IPS DF 19.7 (cell line): ENCODE measurements at places on chromosomes 11 and 22.

- no peak for DNase-seq
These were observed 57.8 kb downstream of the CEP164 start for GRCh38 chr11:117385471-117385870.

DNA sequence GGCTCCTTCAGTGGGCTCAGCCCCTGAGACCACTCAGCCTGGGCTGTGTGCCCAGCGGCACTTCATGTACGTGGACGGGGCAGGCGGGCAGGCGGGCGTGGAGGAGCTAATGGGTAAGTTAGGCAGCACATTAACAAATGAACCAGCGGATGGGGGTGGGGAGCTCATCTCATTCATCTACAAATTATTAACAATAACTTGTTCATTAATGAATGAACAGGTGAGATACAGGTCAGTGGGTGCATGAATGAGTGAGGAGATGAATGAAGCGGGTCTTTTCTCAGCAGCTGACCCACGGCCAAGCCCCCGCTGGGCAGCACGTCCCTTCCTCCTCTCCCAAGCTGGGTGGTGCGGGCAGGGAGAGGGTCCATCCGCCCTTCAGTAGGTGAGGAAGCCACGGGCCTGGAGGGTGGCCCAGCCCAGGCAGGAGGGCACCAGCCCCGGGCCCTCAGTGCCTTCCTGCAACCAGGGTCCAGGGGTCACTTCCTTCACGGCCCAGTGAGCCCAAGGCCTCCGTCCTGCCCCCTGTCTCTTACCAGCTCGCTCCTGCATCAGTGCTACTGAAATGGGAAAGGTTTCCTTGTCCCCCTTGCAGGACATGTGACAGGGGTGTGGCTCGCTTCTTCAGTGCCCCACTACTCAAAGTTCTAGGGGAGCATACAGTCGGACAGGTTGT, 60.5 kb upstream of the KCNQ1OT1 start:
- no peak for DNase-seq

DNA sequence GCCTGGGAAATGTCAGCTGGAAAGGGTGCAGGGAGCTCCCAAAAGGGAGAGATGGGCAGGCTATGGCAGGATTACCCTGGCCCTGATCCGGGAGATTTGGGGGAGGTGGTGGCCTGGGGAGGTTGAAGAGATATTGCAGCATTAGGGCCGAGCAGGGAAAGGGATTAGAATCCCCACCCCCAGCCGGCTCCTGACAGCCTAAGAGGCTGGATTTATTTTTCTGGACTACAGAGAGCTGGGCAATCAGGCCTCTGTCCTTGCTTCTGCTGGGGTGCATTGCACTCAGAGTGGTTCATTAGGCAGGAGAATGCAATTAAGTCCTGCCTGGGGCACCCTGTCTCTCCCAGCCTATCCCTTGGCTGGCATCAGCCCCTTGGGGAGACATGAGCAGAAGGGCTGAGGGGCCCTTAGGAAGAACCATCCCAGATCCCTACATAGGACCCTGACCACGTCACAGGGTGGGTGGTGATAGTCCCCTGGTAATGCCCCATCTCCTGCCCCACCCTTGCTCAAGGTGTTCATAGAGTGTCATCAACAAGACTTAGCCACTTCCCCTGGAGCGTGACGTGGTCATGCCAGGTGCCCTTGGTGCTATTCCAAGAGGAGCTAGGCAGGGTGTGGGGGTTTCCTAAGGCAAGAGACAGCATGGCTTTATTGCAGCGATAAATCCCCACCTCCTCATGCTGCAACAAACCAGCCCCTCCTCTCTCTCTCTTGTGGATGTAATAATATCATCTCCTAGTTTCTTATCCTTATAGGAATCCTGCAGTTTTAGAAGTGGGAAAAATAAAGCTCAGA, 38.4 kb upstream of the KLHL35 start:
- no peak for DNase-seq

DNA sequence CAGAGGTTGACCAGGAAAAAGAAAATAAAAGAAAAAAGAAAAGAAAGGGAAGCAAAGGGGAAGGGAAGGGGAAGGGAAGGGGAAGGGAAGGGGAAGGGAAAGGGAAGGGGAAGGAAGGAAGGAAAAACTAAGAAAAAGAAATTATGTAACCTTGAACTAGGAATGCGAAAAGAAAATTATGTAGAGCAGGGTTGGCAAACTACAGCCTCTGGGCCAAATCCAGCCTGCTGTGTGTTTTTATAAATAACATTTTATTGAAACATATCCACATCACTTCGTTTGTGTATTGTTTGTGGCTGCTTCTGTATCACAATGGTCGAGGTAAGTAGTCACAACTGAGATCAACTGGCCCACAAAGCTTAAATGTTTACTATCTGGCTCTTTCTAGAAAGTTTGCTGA, 56.7 kb downstream of the CLPB start:
- no peak for DNase-seq

- DNase-seq: no peak
These were observed 495.8 kb downstream of the BRD1 start for GRCh38 chr22:49331878-49332277.

- no peak for DNase-seq
These were observed 7.5 kb upstream of the MIEF1 start for GRCh38 chr22:39494471-39495120.

GRCh38 chr11:14132312-14132711, 169.8 kb downstream of the SPON1 start:
- DNase-seq: no peak

GRCh38 chr11:119635776-119636175, 93.2 kb downstream of the NECTIN1 start:
- no peak for DNase-seq

DNA sequence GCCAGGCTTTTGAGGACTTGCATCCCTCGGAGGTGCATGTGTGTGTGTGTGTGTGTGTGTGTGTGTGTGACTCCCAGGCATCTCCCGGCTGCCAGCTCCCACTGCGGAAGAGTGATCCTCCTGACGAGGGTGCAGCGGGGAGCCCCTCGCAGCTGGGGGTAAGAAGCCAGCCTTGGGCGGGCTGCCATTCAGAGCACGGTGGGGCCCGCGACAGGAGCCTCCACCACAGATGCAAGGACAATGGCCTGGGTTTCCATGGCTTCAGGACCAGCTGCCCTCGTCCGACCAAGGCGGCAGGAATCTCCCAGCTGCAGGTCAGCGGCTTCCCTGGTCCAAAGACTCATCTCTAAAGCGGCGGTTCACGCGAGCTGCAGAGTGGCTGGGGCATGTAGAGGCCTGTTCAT, 908.5 kb downstream of the BRD1 start:
- no peak for DNase-seq

DNA sequence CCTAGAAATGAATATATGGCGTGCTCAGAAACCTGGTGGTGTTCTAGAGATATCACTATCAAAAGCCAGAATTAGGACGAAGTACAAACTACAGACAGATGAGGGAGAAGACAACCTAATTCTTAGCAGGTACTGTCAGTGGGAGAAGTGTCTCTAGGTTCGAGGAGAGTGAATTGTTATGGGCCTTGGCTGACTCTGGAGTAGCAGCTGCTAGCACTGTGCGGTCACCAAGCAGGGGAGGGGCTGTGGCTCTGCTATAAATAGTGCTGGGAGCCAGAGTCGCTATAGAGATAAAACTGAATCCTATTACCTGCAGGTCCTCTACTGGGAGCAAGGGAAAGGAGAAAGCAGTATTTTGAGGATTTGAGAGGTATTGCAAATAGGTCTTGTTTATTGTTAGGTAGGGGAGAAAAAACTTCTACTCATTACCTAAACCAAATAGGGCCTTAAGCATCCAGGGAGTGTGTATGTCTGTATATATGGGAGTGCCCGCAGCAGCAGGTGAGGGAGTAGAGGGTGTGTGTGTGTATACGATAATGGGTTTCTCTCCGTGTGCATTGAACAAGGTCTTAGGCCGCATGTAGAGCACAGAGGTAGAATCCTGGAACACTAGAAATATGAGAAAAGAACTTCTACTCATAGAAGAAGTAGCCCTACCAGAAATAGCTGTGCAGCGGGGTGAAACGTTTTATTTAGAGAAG, 2.2 kb downstream of the MADD start:
- DNase-seq: no peak

GRCh38 chr11:102414559-102414958, 38.0 kb downstream of the TMEM123 start:
- DNase-seq: no peak

DNA sequence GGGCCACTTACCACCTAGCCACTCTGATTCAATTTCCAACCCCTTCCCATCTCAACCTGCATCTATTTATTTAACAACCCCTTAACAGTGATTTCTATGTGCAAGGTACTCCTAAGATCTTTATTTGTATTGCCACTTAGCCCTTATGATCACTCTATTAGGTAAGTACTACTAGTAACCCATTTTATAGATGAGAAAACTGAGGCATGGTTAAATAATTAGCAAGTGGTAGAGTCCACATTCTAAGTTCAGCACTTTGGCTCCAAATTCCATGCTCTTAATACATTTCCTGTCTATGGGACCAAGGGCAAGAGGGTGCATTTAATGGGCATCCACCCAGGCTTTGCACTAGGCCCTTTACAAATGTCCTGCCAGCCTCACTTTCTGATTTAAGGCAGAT, 38.1 kb upstream of the CSNK2A3 start:
- DNase-seq: no peak

DNA sequence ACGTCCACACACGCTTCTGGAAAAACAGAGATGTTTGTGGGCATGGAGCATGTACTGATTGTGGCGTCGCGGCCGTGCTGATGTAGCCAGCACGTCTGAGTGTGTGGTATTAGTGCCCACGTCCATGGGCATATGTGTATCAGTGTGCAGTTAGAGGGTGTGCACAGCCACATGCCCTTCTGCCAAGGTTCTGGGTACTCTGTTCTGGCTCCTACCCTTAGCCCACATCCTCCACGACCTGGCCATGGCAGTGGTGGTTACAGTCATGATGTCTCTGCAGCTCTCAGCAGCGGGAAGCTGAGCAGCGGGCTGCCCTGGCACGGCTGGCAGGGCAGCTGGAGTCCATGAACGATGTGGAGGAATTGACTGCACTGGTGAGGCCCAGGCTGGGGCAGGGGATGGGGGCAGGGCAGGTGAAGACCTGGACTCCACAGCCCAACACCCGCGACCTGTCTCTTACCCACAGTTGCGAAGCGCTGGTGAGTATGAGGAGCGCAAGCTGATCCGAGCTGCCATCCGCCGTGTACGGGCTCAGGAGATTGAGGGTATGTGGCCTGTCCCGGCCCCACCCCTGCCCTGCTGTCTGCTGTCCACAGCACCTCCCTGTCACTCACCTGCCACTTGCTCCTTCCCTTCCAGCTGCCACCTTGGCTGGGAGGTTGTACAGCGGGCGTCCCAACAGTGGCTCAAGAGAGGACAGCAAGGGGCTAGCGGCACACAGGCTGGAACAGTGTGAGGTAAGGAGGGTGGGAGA, 7.3 kb downstream of the SMTN start:
- no peak for DNase-seq

GRCh38 chr11:28763151-28763550, 655.0 kb downstream of the METTL15 start:
- DNase-seq: no peak

DNA sequence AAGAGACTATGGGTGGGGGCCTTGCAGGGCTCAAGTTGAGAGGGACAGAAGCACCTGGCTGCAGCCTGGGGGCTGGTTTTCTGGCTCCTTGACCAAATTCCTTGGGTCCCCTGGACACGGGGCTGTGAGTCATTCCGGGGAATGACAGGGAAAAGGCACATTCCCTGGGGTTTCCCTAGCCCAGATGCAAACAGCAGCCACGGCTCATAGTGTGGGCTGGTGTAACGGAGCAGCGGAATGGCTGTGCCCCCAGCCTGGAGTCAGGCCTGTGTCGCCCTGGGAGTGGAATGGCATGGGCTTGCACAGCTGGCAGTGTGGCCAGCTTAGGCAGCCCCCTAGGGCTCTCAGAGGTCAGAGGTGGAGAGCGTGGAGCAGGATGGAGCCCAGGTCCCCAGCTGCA, 77.6 kb upstream of the KCNQ1OT1 start:
- no peak for DNase-seq

- DNase-seq: no peak
These were observed 163.6 kb downstream of the GRIK4 start for GRCh38 chr11:120675171-120675570.

DNA sequence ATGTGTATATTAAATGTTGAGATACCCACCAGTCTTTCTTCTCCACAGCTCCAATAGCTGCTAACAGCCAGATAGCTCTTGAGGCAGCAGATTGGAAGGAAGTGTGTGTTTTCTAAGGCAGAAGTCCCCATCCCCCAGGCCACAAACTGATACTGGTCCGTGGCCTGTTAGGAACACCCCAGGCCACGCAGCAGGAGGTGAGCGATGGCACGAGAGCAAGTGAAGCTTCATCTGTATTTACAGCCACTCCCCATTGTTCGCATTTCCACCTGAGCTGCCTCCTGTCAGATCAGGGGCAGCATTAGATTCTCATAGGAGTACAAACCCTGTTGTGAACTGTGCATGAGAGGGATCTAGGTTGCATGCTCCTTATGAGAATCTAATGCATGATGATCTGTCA, 12.7 kb downstream of the CCDC73 start:
- DNase-seq: no peak

DNA sequence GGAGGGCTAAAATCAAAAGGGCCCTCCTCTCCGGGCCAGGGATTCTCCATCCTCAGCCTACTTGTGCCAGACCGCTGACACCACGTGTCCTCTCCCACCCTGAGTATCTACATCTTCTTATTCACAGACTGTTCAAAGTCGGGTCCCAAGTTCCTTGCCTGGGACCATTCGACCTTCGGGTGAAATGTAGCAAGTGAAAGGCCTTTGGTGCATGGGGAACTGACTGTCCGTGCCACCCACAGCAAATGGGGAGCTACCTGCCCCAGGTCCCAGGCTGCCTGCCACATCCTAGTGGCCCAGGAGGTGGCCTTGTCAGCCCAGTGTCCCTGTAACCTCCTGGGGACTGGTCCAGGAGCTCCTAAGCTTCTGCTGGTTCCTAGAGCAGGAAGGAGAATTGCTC, 67.3 kb downstream of the RTL6 start:
- DNase-seq: no peak

GRCh38 chr11:47550288-47551047, 2.5 kb downstream of the CELF1 start:
- no peak for DNase-seq

DNA sequence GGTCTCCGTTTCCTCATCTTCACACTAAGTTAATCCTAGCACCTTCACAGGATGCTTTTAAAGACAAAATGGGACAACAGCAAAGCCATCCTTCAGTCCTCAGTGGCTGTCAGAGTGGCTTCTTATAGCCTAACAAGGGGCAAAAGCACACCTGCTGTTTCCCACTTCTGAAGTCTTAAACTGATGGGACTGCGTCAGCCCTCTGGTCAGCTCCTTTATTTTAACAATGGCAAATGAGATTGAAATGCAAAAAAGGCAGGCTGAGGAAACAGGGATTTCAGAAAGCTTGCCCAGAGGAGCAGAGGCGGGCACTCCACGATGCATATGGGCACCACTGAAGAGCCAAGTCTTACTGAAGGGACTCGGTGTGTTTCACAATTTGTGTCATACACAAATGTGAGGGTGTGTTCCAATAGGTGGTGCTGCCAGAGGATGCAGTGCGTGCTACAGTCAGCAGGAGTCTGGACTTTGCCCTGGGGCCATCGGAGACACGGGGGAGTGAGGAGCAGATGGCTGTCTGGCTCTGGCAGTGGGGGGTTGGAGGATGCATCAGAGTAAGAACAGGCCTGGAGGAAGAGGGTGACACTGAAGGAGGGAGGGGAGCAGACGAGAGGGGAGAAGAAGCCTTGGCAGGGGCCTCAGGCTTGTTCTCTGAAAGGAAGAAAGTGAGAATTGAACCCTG, 47.3 kb downstream of the TENM4 start:
- no peak for DNase-seq

GRCh38 chr11:44577231-44577830, 11.9 kb downstream of the CD82 start:
- DNase-seq: no peak

GRCh38 chr11:69212798-69213110, 57.0 kb downstream of the SMIM38 start:
- no peak for DNase-seq
